ENCODE measurements at places on chromosomes 11 and 22. TPM values are rescaled to one million over a fixed set of nuclear protein-coding genes. Genes with fewer than 3 reads are reported as not detected.
A peak's percentile ranks its signal among the peaks of the same experiment; 100 is the strongest.

DNA sequence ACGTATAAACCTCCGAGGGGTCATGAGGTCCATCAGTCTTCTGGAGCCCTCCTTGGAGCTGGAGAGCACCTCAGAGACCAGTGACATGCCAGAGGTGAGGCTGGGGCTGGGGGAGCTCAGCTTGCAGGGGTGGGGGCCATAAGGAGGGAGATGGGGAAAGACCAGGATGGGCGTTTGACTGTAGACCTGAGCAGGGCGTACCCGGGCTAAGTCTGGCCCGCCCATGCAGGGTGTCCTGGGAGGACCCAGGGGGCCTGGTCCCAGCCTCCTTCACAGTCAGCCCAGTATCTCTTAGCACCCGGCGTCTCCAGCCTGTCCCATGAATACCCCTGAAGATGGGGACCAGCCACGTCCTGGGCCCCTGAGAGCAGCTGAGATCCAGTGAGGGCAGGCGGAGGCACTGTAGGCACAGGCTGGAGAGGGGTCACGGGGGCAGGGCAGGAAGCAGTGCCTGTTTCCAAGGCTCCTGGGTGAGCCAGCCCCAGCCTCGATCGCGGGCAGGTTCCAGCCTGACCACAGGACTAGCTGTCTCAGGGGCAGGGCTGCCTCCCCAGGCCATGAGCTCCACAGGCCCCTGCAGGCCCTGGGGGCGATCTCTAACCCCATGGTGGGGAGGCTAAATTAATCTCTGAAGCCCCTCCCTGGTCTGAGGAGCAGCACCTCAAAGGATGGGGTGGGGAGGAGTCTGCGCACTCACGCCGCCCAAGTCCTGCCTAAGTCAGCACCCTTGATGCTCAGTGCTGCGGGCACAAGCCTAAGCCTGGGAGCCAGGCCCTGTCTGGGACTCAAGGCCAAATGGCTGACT, 7.1 kb downstream of the SSH3 start:
- no peak for DNase-seq

GRCh38 chr11:132457445-132457844, 1074.9 kb downstream of the OPCML start:
- no peak for DNase-seq

KCNK4 gene
- total RNA-seq, result not detected

DNA sequence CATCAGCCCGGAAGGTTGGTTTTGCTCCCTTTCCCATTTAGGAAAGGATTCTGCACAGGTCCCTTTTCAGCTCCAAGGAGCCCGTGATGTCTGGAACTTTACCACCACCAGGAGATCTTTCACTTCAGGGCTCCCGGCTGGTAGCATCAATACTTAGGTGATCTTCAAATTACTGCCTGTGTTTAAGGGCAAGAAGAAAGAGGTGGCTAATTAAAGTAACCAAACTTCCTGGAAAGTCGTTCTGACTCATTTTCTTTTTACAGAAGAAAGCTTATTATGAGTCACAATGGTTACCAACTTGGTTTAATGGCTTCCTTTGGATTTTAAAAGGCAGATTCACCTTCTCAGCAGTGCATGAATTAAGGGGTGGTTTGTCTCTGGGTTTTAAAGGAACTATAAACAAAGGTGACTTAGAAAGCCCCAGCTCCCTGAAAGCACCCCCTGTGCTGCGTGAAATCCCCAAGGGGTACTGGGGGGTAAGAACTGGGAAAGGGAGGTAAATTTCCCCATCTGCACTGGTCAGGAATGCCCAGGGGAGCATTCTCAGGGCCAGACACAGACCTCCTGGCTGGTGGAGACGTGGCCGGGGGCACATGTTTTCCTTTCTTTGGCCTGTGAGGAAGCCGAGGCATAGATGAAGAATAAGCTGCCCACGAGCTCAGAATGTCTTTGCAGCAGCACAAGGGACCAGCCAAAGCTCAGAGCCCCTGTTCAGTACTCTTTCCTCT, 8.8 kb downstream of the POU2F3 start:
- DNase-seq, result no peak

- no peak for DNase-seq
These were observed 141.9 kb downstream of the CSNK2A3 start for GRCh38 chr11:11211186-11211585.

TSPAN32 gene
- total RNA-seq, result 0.55 TPM

DNA sequence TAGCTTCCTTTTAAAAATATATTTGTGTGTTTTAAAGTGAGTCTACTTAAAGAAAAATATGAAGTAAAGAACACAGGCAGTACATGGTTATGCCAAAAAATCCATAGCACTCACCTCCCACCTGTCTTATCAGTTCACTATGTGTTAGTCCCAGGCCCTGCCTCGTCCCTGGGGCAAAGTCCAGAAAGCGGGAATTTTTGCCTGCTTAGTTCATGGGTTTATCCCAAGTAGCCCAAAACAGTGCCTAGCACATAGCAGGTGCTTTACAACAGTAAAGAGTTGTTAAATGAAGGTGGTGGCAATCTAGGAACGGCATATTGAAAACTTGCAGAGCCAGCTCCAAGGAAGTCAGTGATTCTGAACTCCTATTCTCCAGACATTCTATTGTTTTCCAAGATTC, 154.0 kb downstream of the MN1 start:
- DNase-seq, result no peak

GRCh38 chr11:128724891-128725611, 31.2 kb downstream of the FLI1 start:
- DNase-seq, result no peak

DNA sequence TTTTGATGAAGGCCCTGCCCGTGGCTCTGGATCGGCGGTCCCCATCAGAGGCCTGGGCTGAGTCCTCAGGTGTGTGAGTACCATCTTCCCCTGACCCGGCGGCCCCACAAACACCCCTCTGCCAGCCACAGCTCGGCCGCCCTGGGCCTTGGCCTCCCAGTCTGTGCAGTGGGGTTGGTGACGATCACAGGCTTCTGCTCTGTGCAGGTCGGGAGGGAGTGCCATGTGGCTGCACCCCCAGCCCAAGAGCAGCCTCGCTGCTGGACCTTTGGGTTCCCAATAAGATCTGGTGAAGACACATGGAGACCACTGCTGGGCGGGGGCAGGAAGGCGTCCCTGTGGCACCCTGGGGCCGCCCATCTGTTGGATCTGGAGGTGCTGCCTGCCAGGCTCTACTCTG, 47.1 kb upstream of the PPARA start:
- DNase-seq, result no peak

GRCh38 chr11:20127671-20128527, 32.4 kb downstream of the DBX1 start:
- peak; percentile 59 for DNase-seq

GRCh38 chr11:86014221-86014620, 54.7 kb downstream of the PICALM start:
- no peak for DNase-seq

ATG13 gene
- 103 TPM for total RNA-seq

DNA sequence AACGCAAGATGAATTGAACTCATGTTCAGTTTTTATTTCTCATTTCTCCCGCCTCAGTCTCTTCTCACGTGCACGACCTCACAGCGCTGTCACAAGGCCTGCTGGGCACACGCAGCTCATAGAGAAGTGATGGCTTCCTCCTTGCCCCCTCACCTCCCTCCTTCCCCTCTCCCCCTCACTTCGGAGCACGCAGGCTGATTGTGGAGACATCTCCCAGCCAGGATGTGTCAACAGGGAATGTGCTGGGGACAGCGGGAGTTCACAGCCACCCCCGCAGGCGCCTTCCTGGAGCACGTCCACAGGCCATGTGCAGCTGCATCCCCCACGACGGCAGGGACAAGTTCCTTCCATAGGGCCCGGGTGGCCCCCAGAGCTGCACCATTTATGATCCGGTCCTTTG, 29.1 kb upstream of the KRTAP5-6 start:
- peak; percentile 77 for DNase-seq

- DNase-seq, result no peak
These were observed 81.8 kb downstream of the KCNC1 start for GRCh38 chr11:17816232-17816931.

All from lower leg skin (tissue), 4 donors.